ENCODE measurements at places on chromosomes 3 and 15.
A peak's percentile ranks its signal among the peaks of the same experiment; 100 is the strongest.

DNA sequence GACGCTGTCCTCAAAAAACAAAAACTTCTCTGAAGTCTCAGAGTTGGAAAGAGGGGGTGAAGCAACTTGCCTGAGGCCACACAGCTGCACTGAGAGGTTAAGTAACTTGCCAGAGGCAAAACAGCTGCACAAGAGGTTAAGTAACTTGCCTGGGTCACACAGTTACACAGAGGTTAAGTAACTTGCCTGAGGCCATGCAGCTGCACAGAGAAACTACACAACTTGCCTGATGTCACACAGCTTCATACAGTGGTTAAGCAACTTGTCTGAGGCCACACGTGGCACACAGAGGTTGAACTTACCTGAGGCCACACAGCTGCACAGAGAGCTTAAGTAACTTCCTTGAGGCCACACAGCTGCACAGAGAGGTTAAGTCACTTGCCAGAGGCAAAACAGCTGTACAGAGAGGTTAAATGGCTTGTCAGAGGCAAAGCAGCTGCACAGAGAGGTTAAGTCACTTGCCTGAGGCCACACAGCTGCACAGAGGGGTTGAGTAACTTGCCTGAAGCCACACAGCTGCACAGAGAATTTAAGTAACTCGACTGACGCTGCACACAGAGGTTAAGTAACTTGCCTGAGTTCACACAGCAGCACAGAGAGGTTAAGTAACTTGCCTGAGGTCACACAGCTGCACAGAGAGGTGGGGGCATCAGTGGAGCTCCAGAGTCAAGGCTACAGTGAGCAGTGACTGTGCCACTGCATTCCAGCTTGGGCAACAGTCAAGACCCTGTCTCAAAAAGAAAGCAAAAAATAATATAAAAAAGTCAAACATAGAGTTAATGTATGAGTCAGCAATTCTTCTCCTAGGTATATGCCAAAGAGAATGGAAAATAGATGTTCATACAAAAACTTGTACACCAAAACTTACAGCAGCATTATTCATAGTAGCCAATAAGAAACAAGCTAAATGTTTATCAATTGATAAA, 12.0 kb upstream of the ACAD9 start:
- no peak for DNase-seq

- DNase-seq: no peak
Observed at GRCh38 chr3:108208831-108209230, 13.4 kb downstream of the IFT57 start.

GRCh38 chr3:4139462-4140140, 163.6 kb upstream of the SETMAR start:
- DNase-seq: peak; percentile 10

DNA sequence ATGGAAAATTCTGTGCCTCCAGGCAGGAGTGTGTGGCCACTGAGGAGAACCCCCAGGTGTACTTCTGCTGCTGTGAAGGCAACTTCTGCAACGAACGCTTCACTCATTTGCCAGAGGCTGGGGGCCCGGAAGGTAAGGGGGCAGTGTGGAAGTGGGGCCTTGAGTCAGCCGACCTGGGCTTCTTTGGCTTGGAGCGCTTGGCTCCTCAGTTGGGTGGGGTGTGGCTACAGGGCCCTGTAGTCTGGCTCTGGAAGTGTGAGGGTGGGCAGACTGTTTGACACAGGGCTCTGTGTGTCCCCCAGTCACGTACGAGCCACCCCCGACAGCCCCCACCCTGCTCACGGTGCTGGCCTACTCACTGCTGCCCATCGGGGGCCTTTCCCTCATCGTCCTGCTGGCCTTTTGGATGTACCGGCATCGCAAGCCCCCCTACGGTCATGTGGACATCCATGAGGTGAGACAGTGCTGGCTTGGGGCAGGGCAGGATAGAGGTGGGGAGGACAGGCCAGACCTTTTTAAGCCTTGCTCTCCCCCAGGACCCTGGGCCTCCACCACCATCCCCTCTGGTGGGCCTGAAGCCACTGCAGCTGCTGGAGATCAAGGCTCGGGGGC, 18.2 kb upstream of the EXOG start:
- no peak for DNase-seq

- no peak for DNase-seq
Observed at GRCh38 chr3:65128346-65128745, 440.5 kb upstream of the ADAMTS9 start.

DNA sequence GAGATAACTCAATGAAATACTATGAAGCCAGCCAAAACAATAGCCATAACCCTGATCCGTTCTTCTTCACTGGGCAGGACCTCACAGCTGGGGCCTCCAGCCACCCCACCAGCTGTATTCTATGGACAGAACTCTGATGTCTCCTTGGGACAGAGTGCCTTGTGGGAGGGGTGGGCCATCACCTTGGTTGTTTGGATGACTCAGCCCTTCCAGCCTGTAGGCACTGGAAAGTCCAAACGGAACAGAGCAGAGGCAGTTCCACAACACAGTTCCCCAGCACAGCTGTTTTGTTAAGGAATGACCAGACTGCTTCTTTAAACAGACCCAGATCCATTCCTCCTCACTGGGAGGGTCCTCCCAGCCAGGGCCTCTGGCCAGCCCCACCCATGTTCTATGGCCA, 31.9 kb upstream of the ZBED2 start:
- DNase-seq: no peak

DNA sequence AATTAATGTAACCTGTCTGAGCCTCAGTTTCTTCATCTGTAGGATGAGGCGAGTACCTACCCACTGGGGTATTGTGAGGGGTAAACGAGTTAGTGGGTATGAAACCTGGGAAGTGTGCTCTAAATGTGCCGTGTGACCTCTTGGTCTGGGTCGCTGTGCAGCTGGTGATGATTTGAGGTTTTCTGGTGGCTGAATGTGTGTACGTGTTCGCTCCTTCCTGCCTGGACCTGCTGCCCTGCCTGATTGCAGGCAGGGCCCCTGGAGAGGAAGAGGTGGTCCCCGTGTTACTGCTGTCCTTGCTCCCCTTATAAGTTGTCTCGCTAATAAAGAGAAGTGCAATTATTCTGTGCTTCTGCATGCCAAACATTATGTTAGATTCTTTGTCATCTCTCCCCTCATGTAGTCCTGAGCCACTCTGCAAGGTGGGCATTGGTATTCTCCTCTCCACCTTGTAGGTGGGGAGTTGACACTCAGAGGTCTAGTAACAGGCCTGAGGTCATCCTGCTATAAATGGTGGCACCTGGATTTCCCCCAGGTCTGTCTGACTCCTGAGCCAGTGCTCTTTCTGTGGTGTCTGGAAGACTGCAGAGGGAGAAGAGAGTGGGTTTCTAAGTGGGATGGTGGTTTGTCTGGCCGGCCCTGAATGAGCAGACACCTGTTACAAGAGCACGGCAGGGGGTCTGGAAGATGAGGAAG, 15.7 kb downstream of the PDIA5 start:
- no peak for DNase-seq

- DNase-seq: peak; percentile 92
Observed at GRCh38 chr3:191356631-191357439, 26.5 kb upstream of the UTS2B start.

GRCh38 chr3:174958671-174959328, 99.7 kb downstream of the NAALADL2 start:
- DNase-seq: no peak

DNA sequence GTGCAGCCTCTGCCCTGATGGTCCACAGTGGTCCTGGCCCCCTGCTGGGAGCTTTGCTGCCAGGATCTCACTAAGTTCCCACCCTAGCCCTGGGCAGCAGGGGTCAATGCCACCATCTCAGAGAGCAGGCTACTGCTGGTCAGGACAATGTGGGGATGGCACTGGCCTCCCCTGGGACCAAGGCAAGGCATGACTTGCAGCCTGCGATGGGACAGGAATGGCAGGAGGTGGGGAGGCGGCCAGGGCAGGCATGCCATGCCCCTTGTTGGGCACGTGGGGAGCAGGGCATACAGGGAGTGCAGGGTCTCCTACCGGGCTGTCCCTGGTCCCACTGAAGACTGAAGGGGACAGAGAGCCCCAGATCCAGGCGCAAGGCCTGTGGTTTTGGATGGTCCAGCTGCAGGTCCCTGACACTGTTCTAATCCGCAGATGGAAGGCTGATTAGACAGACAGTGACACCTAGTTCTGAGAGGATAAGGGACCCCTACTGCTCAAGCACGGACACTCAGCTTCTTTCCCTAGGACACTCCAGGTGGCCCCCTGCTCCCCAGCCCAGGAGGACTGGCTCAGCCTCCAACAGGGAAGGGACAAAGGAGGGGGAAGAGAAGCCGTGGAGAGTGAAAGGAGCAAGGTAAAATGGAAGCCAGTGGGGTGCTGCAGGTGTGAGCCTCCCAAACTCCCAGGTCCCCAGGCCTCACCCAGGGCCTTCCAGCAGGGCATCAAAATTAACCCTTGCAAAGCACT, 69.2 kb upstream of the RPL32 start:
- no peak for DNase-seq

- DNase-seq: no peak
Observed at GRCh38 chr3:49269443-49270155, 7.4 kb downstream of the C3orf62 start.

DNA sequence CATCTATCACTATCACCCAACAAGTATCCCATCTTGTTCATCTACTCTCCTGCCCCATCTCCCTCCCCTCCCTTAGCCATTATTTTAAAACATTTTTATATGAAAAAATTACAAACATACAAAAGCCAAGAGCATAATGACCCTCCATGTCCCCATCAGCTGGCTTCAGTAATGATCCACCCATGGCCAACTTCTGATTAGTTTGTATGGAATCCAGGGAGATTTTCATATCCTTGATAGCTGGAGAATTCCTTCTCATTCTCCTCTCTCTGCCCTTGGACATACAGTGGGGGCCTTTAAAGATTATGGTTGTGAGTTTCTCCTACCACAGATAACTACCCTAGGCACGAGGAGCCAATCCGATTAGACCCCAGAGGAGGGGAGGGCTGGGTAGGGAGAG, 40.2 kb downstream of the IRAK2 start:
- DNase-seq: no peak

- DNase-seq: no peak
Observed at GRCh38 chr3:48459773-48460516, 13.4 kb downstream of the ATRIP start.

- DNase-seq: no peak
Observed at GRCh38 chr15:67882487-67883233, 42.8 kb upstream of the RNU6-1 start.

Measured in retinal pigment epithelial cell (primary cell).